GM06990 (cell line): ENCODE measurements at places on chromosomes 7 and 10.

DNA sequence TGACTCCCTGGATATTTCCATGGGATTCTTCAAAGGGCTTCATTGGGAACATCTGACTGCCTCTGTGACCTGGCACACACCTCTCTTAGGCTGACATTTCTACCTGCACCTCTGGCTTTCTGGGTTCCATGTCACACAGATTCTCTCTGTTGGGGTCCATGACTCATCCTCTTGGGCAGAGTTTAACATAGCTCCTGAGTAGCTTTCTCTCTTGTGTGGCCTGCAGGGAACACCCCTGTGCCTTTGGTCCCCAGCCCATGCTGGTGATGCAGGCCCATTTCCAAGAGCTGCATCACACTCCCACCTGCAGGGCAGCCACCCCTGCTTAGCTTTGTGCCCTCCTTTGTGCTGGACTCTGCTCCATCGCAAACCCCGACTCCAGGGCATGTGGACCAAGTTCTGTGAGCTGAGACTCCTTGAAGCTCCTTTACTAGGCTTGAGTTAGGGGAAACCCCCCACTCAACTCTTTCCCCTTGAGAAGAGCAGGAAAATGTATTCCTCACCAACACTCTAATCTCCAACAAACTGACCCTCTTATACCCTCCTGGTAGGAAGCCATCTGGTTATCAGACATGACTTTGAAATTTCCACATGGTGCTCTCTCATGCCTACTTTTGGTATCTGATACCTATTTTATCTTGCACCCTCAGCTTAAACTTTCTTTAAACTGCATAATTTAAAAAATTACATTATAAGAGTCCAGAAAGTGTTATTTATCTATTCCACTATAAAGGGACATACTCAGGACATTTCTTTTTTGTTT lies 93.3 kb downstream of the ZNF777 start:
- no peak for DNase-seq

DNA sequence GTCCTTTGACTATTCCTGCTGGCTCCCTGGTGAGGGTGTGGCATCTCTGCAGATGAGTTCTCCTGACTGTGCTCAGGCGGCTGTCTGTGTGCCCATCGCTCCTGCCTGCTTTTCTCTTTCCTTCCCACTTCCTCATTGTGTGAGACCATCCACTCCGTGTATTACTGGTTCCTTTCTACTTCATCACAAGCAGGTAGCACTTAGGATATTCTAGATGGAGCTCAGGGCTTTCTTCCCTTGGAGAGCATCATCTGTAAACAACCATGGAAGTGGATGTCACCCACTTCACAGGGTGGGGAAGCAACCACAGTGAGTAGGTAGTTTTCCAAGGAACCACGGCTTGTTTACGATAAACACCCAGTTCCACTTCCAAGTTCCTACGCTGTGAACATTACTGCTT lies 15.7 kb downstream of the DNAJB6 start:
- DNase-seq = no peak

DNA sequence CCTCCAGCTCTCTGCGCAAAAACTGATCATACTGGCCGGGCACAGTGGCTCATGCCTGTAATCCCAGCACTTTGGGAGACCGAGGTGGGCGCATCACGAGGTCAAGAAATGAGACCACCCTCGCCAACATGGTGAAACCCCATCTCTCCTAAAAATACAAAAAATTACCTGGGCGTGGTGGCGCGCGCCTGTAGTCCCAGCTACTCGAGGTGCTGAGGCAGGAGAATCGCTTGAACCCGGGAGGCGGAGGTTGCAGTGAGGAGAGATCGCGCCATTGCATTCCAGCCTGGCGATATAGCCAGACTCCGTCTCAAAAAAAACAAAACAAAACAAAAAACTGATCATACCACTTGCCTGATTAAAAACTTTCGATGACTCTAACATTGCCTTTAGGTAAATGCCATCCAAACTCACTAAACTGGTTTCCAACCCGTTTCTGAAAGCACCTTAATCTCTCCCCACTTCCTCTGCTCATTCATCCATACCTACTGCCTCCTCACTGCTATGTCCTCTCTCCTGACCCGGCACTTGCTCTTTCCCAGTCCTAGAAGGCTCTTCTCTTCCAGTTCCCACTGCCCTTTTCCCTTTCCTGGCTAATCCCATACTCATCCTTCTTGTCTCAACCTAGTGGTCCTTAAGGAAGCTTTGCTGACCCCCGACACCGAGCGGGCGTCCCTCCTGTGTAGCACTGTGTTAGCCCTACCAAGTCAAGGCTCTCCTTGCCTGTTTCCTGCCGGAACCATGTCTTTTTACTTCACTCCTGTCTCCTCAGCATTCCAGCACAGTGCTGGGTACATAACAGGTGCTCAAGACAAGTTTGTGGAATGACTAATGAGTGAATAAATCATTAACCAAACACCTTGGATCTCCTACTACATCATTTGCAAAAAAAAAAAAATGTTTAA lies 686 bp upstream of the MIOS start:
- DNase-seq = no peak

GRCh38 chr10:42768581-42769152 lies 13.9 kb upstream of the BMS1 start:
- DNase-seq = no peak

DNA sequence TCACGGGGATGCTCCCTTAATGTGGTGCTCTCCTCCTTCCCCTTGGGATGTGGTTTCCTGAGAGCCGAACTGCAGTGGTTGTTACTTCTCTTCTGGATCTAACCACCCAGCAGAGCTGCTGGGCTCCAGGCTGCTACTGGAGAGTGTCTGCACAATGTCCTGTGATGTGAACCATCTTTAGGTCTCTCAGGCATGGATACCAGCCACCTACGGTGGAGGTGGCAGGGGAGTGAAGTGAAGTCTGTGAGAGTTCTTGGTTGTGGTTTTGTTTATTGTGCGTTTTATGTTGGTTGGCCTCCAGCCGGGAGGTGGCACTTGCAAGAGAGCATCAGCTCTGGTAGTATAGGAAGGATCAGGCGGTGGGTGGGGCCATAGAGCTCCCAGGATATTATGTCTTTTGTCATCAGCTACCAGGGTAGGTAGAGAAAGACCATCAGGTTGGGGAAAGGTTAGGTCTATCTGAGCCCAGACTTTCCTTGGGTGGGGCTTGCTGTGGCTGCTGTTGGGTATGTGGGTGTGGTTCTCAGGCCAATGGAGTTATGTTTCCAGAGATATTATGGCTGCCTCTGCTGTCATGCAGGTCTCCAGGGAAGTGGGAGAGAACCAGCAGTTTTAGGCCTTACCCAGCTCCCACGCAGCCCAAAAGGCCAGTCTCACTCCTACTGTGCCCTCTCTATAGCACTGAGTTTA lies 87.9 kb downstream of the KIF20B start:
- no peak for DNase-seq

DNA sequence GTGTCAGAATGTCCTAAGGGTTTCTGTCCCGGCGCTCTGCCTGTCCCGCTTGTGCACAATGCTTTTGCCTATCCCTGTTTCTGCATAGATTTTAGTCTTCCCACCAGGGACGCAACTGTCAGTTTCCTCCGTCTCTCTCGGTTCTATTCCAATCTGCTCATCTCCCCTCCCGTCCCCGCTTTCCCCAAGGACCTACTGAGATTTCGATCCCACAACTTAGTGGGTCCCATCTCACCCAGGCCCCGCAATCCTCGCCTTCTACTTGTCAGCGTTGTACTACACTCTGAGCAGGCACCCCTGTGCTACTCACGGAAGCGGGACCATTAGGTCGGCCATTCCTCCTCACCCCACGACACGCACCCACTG lies 519 bp upstream of the ZNF655 start:
- DNase-seq = no peak

GRCh38 chr7:92808635-92809034 lies 27.7 kb downstream of the CDK6 start:
- DNase-seq = no peak

GRCh38 chr7:133320891-133321290 lies 68.0 kb downstream of the EXOC4 start:
- no peak for DNase-seq

DNA sequence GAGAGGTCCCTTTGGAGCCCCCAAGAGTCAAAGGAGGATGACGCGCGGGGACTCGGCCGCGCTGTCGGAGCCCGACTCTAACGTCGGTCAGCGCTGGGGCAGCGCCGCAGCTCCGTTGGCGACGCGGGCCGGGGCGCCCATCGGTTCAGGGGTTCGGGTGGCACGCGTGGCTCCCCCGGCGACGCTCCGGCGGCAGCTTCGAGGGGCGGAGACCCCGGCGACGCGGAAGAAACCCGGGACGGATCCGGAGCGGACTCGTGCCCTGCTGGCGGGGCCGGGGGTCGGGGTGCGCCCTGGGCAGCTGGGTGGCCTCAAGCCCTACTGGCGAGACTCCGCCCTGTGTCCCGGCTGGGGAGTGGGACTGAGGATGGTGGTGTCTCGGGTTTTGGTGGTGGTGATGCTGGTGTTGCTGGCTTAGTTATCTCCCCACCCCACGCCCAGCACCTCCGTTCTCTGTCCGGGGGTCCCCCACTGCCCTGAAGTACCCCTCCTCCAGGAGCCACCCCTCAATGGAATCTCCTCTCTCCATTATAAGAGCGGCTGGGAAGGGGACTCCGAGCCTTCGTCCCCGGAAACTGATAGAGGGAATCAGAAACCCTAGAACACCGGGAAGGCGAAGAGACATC lies at the start of gene NAT16:
Gene NAT16 (minus strand): TSS at position 164 of the 626 bp plus-strand sequence. CDS start 5,486 bp downstream, outside the sequence.
- DNase-seq = no peak

DNA sequence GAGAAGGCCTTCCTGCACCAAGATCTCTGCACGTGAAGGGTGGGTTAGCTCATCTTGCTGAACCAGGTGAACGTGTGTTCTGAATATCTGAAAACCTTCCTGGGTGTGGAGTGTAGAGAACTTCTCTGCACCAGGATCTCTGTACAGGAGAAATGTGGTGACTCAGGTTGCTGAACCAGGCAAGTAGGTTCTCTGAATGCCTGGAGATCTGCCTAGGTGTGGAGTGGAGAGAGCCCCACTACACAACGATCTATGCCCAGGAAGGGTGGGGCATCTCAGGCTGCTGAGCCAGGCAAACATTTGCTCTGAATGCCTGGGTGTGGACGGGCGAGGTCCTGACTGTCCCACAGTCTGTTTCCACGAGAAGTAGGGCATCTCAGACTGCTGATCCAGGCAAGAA lies 1002.3 kb upstream of the KCND2 start:
- peak; percentile 1 for DNase-seq

DNA sequence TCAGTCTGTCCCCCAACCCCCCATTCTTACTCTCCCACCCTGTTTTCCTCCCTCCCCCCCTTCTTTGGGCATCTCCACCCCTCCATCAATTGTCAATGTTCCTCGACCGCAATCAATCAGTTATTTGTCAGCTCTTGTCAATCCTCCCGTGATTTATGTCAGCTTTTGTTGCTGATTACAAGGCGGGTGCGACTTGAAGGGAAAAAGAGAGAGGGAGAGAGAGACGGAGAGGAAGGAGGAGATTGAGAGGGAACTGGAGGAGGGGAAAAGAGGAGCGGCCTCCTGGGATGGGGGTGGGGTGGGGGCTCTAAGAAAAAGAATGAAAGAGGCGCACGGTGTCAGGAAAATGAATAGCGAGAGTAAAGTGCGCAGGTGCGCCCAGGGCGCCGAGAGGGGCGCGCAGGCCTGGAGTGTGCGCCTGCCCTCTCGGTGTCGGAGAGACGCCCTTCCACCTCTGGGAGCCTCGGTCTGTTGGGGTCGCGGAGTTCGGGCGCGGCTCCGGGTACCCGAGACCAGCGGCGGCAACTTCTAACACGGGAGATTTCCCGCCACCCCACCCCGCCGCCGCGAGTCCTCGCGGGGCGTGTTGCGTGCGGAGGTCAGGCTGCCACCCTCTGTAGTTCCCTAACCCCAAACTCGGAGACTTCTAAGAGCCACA lies 1.1 kb upstream of the ZNF503 start:
- DNase-seq = peak; percentile 26

GRCh38 chr7:53325061-53325460 lies 289.6 kb downstream of the POM121L12 start:
- DNase-seq = no peak

GRCh38 chr7:65912237-65912636 lies 39.4 kb downstream of the VKORC1L1 start:
- DNase-seq = no peak

DNA sequence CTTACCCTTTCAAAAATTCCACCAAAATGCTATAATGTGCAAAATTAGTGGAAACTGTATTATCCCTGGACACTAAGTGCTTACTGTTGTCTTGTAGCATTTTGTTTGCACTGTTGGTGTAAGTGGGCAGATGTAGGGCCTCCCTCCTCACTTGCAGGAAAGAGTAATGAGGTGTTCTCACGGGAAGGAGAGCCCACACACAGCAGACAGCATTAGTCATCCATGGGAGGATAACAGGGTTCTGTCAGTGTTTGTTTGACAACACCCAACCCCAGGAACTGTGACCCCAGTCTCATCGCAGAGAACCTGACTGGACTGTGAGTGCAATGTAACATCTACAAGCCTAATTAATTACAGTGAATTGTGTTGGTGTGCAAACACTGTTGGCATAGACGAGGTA lies 58.7 kb upstream of the VSTM2A start:
- no peak for DNase-seq

GRCh38 chr10:86753638-86754434 lies 2.6 kb upstream of the BMPR1A start:
- DNase-seq = no peak

DNA sequence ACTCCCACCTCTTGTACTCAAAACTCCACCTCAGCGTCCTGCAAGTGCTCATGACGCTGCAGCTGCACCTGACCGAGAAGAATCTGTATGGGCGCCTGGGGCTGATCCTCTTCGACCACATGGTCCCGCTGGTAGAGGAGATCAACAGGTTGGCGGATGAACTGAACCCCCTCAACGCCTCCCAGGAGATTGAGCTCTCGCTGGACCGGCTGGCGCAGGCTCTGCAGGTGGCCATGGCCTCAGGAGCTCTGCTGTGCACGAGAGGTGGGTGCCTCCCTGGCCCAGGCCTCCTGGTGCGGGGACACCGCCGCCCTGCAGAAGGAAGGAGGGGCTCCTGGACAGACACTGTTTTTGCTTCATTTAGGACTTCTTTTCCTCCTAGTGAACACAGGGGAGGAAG lies 10.3 kb downstream of the INTS15 start:
- no peak for DNase-seq

GRCh38 chr10:35934642-35934995 lies 292.5 kb upstream of the FZD8 start:
- no peak for DNase-seq

DNA sequence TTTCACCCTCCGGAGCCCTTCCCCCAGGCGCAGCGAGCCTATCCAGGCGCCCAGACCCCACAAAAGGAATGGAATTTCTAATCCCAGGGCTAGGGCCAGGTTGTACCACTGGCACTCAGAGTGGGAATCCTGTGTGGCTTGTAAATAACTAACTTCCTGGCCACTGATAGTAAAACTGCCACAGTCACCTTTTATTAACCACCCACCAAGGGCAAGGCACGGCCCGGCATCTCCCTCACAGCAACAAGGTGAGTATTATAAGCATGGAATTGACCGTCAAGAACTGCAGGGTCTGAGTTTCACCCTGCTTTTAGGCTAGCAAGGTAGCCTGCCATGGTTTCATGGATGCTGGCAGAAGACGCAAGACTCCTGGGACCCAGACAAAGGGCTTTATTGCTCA lies 51.1 kb downstream of the SPOCK2 start:
- no peak for DNase-seq

- no peak for DNase-seq
These were observed 24.0 kb downstream of the ZPBP start for GRCh38 chr7:50068850-50069551.

- DNase-seq = no peak
These were observed 65.6 kb downstream of the NOD1 start for GRCh38 chr7:30412782-30413504.

GRCh38 chr7:85737426-85737825 lies 550.6 kb upstream of the SEMA3D start:
- no peak for DNase-seq

GRCh38 chr10:131111471-131112080 lies 199.9 kb downstream of the TCERG1L start:
- DNase-seq = no peak
